ENCODE measurements at places on chromosomes 4 and X.

GRCh38 chrX:22165732-22166457 lies 106.8 kb upstream of the CBLL2 start:
- DNase-seq: no peak

DNA sequence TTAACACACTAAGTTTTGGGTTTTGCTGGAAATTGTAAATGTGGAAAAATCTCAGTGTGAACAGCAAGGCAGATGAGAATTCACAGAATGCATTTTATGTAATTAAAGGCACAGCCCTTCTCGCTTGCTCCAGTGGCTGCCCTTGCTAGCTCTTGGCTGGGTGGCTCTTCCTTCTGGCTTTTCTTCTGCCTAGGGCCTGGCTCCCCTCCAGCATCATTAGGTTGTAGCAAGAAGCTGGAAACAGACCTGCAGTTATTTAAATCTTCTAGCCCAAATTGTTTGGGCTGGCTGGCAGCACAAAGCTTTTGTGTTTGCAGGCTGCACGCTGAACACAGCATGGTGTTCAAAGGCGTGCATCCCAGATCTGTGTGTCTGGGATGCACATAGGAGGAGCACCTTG lies 56.5 kb downstream of the LIMCH1 start:
- no peak for DNase-seq

DNA sequence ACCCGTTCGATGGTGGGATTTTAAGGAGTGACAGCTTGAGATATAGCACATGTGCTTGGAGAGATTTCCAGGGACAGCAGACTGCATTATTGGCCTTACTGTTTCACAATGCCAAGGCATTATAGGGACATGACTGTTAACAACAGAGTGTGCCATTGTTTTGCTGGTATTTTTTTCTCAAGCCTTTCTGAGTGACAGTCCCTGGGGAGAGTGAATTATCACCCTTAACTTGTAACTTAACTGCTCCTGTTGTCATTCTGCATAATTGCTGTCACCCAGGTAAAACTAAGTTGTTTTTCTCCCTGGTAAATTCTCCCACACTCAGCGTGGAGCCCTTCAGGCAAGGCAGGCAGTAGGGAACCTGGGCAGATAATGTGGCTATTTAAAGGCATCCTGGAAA lies 989.2 kb upstream of the LCORL start:
- DNase-seq: no peak

- DNase-seq: no peak
Observed at GRCh38 chrX:116961872-116962582, 499.3 kb upstream of the CT83 start.

DNA sequence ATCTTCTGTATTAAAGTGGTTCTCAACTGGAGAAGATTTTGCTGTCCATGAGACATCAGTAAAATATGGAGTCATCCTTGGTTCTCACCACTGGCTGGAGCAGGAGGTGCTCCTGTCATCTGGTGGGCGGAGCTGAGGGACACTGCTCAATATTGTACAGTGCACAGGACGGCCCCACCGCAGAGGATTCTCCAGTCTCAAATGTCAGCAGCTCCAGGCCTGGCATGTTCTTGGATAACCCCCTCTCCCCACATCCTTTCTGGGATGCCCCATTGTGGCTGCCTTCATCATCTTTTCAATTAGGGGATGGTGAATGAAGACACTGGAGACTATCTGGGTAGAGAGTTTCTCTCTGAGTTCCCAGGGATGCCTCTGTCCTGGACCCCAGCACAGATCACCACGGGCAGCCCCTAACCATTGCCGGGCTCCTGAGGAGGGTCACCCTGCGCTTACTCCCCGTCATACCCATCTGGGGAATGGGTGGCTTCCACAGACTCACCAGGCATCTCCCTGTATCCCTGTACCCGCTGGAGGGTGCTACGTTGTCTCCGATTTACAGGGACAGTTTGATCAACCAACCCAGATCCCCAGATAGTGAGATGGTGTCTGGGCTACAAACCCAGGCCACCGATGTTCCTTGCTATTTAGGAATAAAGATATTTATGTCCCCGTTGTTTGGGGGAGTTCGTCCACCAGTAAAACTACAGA lies 21.9 kb upstream of the P2RY8 start:
- no peak for DNase-seq

DNA sequence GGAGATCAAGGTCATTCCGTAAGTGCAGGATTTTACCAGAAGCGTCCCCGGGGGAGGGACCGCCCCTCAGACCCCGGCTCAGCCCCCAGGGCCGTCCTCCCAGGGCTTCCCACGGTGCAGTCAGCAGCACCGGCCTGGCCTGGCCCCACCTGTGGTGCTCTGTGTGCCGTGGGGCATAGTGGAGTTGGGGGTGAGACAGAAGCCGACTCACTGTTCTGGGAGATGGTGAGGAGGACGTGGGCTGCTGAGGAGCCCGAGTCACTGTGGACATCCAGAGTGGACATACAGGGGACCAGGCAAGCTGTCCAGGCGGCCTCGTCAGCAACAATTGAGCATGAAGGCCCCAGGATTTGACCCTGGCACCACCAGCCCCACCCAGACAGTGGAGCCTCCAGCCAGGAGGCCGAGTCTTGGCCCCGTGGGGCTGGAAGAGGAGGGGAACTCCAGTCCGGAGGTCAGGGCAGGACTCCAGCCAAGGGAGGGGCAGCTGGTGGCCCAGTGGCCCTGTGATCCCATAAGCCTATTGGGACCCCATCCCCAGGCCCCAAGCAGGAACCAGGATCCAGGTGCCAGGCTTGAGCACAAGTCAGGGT lies 19.1 kb downstream of the ATP5ME start:
- no peak for DNase-seq

DNA sequence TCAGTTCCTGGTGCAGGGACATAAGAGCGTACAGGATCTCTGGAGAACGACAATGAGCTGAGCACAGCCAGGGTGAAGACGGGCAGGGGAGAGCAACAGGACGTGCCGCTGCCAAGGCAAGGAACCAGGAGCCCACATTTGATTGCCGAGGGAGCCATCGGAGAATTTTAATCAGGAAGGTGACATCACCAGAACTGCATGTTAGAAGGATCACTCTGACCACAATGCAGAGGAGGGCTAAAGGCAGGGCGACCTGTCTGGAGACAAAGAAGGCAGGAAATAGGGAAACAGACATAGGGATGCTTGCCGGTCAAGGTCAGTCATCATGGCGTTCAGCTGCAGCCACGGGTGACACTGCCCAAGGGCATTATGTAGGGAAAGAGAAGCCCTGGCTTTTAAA lies 81.4 kb downstream of the RBM47 start:
- no peak for DNase-seq
